ENCODE measurements at places on chromosomes 2 and 18.

GRCh38 chr2:153477636-153478288 is 800 bp downstream of the RPRM start:
- no peak for DNase-seq

DNA sequence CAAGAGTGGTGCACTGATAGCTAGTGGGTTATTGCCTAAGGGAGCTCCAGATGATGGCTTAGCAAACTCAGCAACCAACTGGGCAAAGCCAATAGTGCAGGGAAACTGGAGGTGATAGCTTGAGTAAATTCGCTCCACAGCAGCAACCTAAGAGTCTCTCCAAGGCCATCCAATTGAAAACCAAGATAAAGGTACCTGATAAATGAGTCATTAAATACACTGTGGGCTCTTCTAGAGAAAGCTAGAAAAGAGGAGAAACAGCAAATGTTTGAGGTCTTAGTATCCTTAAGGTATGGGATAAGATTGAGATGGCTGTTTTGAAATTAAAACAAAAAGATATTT is 197.8 kb upstream of the ERBB4 start:
- no peak for DNase-seq

GRCh38 chr2:15412309-15412708 is 148.8 kb downstream of the NBAS start:
- no peak for DNase-seq

DNA sequence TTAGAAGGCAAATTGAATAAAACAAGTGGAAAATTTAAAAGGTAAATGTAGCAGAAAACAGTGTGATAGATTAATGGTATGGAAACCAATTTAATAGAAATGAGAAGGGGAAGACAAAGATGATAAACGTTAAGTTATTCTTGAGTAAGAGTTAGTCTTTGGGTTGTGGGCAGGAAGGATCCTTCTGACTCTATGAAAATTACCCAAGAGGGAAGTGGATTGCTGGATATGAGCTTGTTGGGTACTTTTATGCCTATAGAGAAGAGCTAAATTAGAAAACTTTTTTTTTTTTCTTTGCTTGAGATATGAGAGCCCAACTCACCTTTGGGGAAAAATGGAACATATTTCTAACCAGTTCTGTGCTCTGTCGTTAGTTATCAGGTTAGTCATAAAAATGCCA is 144.0 kb downstream of the LDLRAD4 start:
- no peak for DNase-seq

All from stimulated activated CD4-positive, alpha-beta T cell treated with anti-CD3 and anti-CD28 coated beads, Interleukin-12 subunit alpha, Interleukin-12 subunit beta, amount 100 ng/mL, for 4 hours (primary cell).